ENCODE measurements at places on chromosomes 7 and 10.

DNA sequence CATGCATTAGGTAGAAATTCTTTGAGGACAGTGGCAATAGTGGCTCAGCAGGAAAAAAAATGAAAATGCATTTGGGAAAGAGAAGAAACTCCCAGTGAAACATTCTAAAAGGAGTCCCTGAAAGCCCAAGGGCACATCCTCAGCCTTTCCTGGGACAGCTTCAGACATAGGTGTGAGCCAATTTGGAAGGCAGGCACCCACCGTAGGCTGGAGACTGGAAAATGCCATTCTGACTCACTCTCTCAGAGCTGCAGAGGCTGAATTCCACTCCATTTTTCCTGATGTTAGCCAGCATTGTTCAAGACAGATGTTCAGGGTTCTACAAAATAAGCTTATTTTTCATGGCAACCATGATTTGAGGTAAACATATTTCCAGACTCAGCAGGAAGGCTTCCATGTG lies 379.0 kb upstream of the FZD8 start:
- no peak for DNase-seq

DNA sequence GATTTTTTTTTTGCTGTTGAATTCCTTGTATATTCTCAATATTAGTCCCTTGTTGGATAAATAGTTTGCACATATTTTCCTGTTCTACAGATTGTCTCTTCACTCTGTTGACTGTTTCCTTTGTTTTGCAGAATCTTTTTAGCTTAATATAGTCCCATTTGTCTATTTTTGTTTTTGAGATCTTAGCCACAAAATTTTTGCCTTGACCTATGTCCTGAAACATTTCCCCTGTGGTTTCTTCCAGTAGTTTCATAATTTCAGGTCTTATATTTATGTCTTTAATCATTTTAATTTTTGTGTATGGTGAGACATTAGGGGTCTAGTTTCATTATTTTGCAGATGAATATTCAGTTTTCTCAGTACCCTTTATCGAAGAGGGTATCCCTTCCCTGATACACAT lies 92.7 kb downstream of the LANCL2 start:
- DNase-seq, result no peak

DNA sequence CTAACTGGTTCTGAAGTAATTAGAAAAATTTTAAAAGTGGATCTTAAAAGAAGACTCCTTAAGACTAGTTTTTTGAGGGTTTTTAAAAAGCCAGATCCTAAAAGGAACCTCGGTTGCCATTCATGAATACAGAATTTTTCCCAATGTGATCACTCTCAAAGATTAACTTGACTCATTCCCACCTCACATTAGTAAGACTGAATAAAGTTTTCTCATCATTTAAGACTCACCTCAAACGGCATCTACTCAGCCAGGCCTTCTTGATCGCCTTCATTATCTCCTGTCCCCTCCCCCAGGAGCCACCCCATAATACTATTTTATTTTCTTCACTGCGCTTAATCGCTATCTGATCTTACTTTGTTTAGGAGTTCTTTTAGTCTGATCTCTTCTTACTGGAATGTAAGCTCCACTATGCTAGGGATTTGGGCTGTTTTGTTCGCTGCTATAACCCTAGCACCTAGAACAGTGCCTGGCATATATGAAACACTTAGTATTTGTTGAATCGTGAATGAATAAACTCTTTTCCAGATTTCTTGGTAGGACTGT lies 55.9 kb upstream of the PCGF5 start:
- DNase-seq, result no peak

- DNase-seq, result no peak
Observed at GRCh38 chr10:117431160-117431559, 55.9 kb upstream of the PDZD8 start.

DNA sequence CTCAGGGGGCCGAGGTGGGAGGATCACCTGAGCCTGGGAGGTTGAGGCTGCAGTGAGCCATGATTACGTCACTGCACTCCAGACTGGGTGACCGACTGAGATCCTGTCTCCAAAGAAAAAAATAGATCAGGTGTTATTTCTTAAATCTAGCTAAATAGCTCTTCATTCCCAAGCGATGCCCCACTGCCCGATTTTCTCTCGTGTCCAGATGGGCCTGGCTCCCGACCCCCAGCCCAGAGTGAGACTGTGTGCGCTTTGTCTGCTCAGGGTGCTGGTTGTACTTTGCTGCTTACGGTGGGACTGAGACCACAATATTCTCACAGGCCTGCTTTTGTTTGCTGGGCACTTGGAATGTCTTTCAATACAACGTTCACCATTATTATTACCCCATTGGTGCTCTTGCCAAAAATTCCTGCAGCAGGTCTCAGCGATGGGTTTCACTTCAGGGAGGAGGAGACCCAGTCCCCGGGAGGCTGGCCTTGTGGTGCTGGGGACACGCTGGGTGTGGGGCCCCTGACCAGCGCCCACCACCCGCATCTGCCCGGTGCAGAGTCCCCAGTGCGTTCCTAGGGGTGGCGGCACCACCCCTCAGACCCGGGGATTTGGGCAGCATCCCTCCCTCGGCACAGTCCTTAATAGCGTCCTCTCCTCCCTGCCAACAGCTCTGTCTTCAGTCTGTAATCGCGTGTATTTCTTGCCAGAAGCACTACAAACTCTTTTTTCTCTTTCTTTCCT lies 20.4 kb upstream of the DPYSL4 start:
- DNase-seq, result no peak

DNA sequence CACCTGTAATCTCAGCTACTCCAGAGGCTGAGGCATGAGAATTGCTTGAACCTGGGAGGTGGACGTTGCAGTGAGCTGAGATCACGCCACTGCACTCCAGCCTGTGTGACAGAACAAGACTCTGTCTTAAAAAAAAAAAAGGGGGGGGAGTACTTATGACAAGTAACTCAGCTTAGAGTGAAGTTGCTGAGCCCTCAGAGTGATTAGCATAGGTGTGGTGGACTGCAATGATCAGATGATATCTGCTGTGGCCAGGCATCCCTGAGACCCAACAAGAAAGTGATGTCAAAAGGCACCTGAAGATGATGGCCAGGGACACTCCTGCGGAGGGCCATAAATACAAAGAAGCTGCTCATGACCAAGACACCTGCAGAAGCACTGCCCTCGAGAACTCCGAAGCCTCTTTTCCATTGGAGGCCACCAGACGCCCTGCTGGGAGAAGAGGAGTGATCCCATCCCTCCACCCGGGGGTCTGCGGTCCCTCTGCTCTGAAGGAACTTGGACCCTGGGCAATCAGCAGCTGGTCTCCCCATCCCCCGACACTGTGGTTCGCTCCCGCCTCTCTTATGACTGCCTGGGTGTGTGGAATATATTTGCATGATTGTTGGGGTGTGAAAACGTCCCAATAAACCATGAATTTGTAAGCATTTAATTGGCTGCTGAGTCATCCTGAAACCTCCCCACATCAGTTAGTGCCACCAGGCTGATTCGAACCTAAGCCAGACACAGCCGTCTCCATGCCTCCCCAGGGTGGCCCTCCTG lies 46.0 kb downstream of the RASGEF1A start:
- no peak for DNase-seq

GRCh38 chr10:68086910-68087684 lies 12.0 kb upstream of the HERC4 start:
- no peak for DNase-seq

DNA sequence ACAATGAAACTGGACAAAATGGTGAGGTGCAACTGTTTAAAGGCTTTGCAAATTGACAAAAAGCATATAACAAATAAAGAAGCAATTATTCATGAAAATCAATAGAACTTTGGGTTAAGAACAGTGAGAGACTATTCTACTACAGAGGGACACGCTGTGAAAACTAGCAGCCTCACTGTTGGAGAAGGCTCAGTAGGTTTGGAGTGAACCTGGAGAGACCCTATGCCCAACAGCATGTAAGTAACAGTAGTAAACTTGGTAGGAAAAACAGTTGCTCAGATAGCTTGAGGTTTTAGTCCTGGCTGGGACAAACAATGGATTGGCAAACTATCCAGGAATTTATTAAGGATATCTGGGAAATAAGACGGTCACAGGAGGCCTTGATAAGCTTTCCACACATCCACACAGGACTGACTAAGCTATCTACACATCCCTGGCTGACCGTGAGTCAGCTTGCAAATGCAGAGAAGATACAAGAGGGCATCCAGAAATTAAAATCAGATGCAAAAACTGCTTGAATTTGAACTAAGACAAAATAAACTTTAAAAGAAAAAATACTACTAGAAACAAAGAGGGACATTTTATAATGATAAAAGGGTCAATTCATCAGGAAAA lies 15.9 kb downstream of the FAM149B1 start:
- DNase-seq, result no peak

DNA sequence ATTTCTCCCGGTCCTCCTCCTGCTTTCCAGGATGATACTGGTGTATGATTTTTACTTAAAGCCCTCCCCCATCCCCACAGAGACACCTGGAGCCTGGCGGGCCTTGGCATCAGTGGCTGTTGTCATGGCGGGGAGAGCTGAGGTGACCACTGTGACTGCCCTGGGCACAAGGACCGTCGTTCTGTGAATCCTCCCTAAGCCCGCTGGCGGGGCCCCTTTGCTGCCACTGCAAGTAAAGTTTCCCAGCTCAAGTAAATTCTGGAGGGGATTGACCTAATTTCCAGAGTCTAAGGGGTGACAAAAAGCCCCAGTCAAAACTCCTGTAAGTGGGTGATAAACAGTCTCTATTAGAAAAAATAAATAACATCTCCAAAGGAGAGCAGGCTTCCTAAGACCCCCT lies 393.2 kb upstream of the PODXL start:
- DNase-seq, result no peak

GRCh38 chr7:96088579-96088978 lies 233.3 kb downstream of the SLC25A13 start:
- no peak for DNase-seq

GRCh38 chr10:62779487-62780248 lies 24.9 kb upstream of the ADO start:
- DNase-seq, result peak; percentile 72

DNA sequence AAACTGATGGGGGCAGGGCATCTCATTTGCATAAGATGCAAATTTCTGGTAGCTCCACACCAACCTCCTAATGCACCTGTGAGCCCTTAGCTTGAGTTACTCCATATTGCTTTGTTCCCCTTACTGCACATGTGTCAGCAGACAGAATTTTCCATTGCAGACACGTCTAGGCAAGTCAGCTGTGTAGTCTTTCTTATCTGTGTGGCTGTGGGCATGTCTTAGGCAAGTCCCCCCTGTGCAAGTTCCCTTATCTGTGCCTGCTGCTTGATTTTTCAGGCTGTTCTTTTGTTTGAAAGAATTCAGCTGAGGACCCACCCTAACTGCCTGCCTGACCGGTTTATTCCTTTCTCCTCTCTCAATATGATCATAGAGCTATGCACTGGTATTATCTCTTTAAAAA lies 28.5 kb upstream of the TRIM24 start:
- DNase-seq, result no peak

DNA sequence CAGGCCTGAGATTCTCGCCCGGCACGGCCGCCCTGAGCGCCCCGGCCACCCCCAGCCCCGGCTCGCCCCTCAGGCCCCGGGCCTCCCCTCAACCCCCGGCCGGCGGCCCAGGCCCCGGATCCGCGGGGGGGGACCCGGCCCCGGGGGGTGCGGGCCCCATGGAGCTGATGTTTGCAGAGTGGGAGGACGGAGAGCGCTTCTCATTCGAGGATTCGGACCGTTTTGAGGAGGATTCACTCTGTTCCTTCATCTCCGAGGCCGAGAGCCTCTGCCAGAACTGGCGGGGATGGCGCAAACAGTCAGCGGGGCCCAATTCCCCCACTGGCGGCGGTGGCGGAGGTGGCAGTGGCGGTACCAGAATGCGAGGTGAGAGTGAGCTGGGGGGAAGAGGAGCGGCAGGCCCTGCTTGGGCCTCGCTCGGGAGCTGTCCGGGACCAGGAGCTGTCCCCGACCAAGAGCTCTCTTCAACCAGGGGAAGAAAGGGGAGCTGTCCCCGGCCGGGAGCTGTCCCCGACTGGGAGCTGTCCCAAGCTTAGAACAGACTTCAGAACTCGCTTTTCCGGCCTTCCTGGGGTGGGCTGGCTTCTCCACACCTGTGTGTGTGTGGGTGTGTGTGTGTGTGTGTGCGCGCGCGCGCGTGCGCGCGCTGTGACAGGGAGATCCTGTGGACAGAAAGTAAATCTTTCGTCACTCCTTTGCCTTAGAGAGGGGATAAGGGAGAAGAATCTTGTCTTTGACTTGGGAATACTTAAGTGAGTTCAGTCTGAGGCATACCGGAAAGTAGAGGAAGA lies 510 bp downstream of the ZSWIM8 start:
- DNase-seq, result no peak

DNA sequence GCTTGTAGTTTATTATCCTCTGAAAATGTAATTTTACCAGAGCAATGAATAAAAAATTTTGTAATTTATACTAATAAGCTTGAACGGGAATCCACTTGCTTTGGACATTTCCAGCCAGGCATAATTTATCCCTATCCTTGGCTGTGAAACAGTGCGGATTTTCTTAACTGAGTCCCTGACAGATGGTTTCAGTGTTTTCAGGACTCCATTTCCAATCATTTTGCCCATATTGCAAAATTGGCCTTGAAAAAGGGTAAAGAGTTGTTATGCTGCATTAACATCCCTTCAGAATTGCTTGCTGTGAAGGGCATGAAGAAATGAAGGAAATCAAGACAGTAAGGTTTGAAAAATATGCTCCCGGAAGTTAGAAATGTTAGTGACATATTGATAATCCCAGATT lies 57.7 kb downstream of the NXPH1 start:
- DNase-seq, result no peak

Data from stimulated activated CD4-positive, alpha-beta T cell treated with anti-CD3 and anti-CD28 coated beads, Interleukin-1b, Interleukin-23, amount 100 ng/mL, for 24 hours (primary cell).